ENCODE measurements at places on chromosomes 6 and 20. TPM values are rescaled to one million over a fixed set of nuclear protein-coding genes. Genes with fewer than 3 reads are reported as not detected.

Gene TDRD6
- not detected for total RNA-seq

Gene LCA5
- 0.17 TPM for total RNA-seq

GRCh38 chr6:77930952-77931351 lies 278.1 kb downstream of the MEI4 start:
- no peak for DNase-seq
- no peak overlapping the region for H3K27ac ChIP-seq
- no peaks in the 10 kb centered on the region for H3K36me3 ChIP-seq
- H3K27me3 ChIP-seq = no peaks in the 10 kb centered on the region
- no peak overlapping the region for H3K4me3 ChIP-seq

DNA sequence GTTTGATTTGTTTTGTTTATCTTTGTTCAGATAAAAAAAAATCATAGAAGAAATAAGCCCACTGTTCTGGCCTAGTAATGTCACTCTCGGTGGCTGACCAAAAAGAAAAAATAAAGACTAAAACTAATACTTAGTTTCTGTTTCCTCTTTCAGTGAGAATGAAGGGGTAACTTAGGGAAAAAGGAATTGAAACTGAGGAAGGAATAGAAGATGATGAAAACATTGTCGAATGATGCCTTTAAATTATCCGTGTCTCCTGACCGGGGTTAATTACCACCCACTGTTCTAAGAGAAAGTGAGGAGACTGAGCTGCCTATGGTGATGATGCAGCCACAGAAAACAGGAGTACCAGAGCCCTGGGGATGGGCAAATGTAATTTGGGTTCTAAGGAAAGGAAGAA lies 73.1 kb downstream of the PTCHD4 start:
- no peaks in the 10 kb centered on the region for H3K36me3 ChIP-seq
- H3K27ac ChIP-seq = no peak overlapping the region
- H3K4me1 ChIP-seq = peaks cover 2% of the 10 kb centered on the region
- no peaks in the 10 kb centered on the region for H3K27me3 ChIP-seq
- H3K4me3 ChIP-seq = no peak overlapping the region

DNA sequence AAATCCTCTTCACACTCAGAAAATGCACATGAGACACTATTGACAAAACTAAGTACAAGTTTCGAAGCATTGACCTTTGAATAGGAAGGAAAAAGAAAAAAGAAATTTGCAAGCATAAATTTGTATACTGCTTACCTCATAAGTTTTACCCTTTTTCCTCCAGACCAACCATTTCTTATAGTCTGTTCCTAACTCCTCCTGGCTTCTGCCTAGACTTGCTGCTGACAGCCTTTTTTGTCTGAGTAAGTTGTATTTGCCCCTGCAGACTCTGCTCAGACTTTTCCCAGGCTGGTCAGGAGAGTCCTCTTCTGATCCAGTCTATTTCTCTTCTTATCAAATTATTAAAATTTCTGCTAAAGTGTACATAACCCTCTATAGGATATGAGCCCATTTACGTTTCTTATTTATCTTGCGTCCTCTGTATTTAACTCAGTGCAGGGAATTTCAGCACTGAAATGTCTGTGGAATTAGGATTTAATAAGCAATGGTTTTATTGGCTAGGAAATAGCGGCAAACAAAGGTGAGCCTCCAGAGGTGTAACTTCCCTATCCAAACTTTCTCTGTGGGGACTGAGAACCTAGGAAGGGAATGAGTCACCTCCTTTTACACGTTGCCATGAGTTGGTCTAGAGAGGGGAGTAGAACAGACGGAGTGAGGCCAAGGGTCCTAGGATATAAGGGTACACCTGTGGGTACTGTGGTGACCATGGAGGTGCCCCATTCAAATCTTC lies 207.1 kb upstream of the MARCKS start:
- H3K4me3 ChIP-seq = peak overlapping the region; percentile 65
- peaks cover 83% of the 10 kb centered on the region for H3K4me1 ChIP-seq
- H3K36me3 ChIP-seq = no peaks in the 10 kb centered on the region

DNA sequence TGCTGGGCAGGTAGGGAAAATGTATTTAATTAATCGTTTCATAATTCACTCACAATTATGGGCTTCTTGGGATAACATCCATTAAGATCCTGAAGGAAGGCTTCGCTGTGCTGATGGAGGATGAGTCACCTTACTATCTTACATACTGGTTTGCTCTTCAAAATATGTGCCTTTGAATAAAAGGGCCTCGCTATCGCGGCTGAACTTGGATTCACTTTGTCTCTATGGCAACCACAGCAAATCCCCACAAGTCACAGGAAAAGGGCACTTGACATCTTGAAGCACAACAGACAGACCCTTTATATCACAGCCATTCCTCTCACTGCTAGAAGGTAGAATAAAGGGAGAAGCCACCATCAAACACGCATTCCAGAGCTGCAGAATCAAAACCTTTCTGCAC lies 141.3 kb upstream of the MYLIP start:
- H3K4me1 ChIP-seq = peaks cover 4% of the 10 kb centered on the region
- H3K27ac ChIP-seq = no peak overlapping the region
- H3K36me3 ChIP-seq = no peaks in the 10 kb centered on the region

- no peaks in the 10 kb centered on the region for H3K36me3 ChIP-seq
- H3K4me3 ChIP-seq = no peak overlapping the region
Observed at GRCh38 chr6:160438481-160438880, 90.3 kb downstream of the SLC22A3 start.

DNA sequence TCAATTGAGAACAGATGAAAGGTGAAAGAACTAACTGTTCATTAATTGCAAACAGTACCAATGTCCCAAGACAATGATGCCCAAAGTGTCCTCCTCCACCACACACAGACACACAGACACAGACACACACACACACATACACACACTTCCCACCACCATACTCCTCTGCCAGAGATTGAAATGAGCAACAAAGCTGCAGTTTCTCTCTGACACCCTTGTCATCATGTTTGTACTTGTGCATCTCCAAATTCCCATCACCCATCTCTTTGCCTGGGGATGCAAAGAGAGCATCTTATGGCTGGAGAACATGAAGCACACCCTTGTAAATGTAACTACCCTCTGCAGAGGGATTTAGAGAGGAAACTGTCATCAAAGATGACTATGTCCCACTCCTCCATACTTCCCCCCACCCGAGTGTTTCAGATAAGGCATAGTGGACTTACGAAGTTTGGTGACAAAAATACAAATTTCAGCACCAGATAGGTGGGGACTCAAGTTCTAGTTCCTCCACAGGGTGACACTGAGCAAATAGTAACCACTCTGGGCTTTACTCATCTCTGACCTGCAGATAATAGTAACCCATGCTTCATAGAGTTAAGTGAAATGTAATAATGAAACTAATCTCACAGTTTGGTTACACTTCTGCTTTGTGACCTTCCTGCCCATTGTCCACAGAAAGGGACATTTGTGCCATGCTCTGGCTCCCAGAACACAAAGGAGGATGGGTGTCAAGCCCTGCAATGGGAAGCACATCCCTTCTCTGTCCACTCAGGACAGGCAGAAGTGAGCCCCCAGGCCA lies 8.7 kb downstream of the MAFB start:
- no peaks in the 10 kb centered on the region for H3K4me1 ChIP-seq
- no peak overlapping the region for H3K4me3 ChIP-seq

Measured in activated B cell treated with CpG ODN at 0.5 μM for 24 hours (primary cell).